ENCODE measurements at places on chromosomes 12 and 14.

- DNase-seq: no peak
Measured at GRCh38 chr12:40832668-40833067, 140.4 kb downstream of the CNTN1 start.

- DNase-seq: no peak
Measured at GRCh38 chr14:85529803-85530574, at the start of gene FLRT2. Gene FLRT2 (plus strand): TSS chr14:85530144. CDS start chr14:85621515, 91,371 bp downstream.

DNA sequence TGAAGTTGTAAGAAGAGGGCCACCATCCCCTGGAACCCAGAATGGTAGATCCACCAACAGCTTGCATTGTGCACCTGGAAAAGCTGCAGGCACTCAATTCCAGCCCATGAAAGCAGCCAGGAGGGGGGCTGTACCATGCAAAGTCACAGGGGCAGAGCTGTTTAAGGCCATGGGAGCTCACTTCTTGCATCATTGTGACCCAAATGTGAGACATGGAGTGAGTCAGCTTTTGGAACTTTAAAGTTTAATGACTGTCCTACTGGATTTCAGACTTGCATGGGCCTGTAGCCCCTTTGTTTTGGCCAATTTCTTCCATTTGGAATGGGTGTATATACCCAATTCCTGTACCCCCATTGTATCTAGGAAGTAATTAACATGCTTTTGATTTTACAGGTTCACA, 50.8 kb downstream of the SLC16A7 start:
- no peak for DNase-seq

DNA sequence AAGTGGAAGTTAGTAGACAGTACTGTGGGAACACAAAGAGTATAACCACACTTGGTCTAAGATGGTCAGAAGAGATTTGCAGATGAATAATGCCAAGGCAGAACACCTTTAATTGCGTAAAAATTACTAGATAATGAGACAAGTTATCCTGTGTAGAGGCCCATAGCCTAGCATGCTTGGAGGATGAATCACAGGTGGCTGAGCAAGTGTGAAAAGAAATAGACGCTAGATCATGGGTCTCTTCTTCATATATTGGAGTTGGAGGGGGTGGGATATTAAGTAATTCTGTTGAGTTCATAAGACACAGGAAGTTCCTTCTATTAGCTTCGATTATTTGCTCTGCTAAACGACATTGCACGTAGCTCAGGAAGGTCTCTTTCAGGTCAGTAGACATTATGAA, 454.3 kb upstream of the LMO3 start:
- no peak for DNase-seq

- DNase-seq: peak; percentile 24
Measured at GRCh38 chr12:6285063-6285477, 25.4 kb upstream of the PLEKHG6 start.

DNA sequence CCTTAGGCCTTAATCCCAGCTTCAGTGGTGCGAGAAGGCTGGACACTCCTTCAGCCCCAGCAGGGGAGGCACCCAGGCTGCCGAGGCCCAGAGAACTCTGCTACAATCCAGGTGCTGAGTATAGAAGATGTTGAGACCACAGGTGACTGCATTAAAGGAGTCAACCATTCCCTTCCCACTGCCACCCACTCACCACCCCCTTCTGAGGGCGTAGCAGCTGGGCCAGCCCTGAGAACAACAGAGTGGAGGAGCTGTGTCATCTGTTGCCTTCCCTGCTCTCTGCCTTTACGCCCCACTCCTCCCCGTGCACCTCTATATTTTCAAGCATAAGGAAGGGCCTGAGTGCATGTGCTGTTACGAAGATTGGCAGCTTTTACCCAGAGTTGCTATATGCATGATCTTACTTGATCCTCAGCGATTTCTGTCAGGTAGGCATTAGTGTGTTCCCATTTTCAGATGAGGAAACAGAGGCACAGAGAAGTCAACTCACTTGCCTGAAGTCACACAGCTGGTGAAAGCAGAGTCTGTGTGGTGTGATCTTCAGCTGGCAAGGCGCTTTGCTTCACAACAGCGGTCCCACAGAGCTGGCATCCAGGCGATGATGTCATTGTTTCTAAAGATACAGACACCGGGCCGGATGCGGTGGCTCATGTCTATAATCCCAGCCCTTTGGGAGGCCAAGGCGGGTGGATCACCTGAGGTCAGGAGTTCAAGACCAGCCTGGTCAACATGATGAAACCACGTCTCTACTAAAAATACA, 46.7 kb downstream of the RIN3 start:
- no peak for DNase-seq

DNA sequence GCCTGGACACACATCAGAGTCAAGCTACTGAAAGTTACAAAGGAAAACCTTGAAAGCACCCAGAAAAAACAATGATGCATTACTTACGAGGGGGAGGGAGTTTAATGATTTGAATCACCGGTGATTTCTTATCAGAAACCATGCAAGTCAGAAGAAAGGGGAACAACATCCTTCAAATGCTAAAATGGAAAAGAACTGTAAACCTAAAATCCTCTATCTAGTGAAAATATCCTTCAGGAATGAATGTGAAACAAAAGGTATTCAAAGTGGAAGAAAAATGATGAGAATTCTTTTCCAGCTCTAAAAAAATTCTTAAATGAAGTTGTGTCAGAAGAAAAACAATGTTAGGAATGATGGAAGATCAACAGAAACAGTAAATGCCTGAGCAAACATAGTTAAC, 16.8 kb downstream of the SCAF11 start:
- DNase-seq: no peak

DNA sequence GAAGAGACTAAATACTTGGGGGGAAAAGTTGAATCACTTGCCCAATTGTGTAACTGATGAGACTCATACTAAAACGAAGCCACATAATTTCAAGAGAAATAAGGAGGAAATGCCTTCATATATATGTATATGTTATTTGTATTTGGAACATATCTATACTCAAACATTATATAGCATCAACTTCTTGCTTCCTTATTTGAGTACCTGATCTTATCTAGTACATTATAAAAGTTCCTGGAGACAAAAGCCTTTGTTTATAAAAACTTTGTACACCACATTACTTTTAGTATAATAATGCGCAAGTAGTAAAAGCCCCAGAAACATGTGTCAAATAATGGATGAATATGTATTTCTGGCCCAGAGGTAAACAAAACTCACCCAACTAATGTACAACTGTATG, 92.0 kb downstream of the SLC2A13 start:
- DNase-seq: no peak

GRCh38 chr14:60722357-60723115, 1.6 kb downstream of the SIX4 start:
- DNase-seq: no peak

GRCh38 chr12:27779416-27779919, 565 bp upstream of the KLHL42 start:
- no peak for DNase-seq

GRCh38 chr12:93699271-93700145, 22.3 kb downstream of the CRADD start:
- no peak for DNase-seq

DNA sequence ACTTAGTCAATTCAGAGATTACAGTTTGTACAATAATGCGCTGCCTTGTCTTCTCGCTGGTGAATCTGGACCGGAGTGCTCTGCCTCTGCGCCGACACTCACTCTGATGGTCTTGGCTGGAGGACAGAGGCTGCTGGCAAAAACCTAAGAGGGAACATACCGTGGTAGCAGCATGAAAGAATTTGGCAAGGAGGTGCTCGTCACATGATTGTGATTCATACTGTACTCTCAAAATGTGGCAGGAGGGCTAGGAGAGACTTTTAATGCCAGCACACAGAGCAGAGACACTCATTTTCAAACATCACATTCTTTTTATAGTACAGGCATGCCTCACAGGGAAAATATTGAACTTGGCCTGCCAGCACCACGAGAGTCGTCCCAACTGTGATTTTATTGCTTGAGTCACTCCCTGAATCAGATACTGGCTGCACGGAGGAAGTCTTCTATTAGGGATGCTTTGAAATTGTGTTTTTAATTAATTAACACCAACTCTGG, 67.8 kb downstream of the HMGA2 start:
- no peak for DNase-seq

- DNase-seq: no peak
Measured at GRCh38 chr12:105507311-105508038, 177.0 kb downstream of the C12orf75 start.

DNA sequence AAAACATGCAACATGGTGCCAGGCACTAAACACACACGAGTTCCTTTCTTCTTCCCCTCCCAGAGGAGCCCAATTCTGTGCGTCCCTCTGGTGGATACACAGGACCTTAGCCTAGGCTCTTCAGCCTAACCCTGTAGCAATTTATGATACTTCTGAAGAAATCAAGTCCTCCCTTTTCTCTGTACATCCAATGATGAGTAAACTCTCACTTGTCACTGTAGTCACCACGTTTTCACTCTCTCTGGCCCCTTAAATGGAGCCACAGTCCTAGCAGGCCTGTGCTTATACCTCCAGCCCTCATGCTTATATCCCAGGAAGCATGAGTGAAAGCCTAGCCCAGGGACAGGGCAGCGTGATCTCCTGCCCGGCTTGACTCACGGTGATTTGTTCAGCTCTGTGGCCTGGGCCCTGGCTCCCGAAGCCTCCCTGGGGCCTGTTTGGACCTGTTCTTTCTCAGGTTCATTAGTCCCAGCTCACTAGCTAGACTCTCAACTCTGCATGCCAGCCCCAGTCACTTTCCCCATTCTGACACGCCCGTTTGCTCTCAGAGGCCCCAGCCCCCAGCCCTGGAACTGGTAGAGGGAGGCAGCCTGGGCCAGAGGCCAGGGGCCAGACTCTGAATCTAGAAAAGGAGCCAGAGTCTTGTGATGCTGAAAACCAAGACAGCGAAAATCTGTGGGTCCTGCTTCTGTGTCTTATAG, 24.1 kb upstream of the PLEKHG3 start:
- DNase-seq: peak; percentile 0

GRCh38 chr14:90572441-90573150, 175.8 kb downstream of the CALM1 start:
- no peak for DNase-seq

GRCh38 chr14:33150666-33151428, 212.2 kb downstream of the NPAS3 start:
- no peak for DNase-seq

DNA sequence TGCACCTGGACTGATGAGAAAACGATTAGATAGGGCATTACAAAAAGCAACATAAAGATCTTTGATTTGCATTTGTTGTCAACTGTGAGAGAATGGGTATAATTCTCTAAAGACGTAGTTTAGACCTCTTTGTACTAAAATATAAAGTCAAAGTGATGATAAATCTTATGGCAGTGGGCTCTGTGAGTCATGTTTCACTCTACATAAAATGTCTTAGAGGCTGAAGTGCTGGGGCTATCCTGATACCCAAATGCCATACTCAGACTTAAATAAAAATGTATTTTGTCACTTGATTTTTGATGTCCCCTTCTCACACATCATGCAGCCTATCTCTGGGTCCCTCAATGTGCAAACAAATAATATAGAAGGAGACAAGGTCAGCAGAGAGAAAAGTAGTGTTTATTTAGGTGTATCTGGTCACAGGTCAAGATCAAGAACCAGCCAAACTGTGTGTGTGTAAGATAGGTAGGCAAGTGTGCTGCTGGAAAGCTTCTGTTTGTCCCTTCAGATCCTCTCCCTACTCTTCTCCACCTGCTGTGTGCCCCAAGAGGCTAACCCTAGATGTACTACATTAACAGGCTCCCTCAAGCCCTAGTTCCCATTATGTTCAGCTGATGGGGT, 7.0 kb upstream of the NIN start:
- DNase-seq: no peak

GRCh38 chr12:131950182-131950913, 606 bp downstream of the EP400 start:
- no peak for DNase-seq

- no peak for DNase-seq
Measured at GRCh38 chr12:49643961-49644619, 20.7 kb downstream of the PRPF40B start.

GRCh38 chr14:72916174-72916573, 10.1 kb upstream of the DCAF4 start:
- DNase-seq: no peak

DNA sequence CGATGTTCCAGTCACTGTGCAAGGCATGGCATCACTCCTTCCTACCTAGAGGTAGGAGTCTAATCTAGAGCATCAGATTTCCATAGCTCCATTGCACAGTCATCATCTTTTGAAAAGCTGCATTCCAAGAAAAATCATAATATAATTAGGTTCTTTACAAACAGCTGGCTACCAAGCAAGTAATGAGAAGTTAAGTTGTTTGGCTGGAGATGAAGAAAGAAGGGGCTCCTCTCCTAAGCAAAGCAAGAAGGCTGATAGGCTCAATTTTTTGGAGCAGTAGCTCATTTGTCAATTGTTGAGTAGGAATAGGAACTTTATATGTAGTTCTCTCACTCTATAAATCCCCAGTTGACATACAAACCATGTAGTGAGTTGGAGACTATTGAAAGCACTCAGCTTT, 8.3 kb downstream of the FOXJ2 start:
- no peak for DNase-seq

GRCh38 chr12:12433203-12433731, 76.4 kb downstream of the BORCS5 start:
- DNase-seq: no peak

DNA sequence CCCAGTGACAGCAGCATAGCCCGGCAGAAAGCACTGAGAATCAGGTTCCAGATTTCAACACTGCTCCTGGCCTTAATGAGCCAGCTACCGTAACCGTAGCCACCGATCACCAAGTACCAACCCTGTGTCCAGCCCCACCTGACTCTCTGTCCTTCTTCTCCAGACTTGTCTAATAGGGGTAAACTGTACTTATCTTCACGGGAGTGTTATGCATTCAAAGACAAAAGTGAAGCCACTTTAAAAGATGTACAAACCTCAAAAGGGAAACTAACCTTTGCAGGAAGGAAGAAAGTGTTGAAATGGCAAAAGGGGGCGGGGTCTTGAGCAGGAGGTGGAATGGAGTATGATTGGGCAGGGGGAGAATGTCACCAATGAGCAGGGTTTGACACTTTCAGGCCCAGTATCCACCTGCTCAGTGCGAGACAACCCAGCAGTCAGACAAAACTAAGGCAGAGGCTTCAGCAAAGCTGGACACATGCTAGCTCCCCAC, 226.1 kb downstream of the CHST11 start:
- DNase-seq: no peak

GRCh38 chr12:42483521-42483790, 106.1 kb downstream of the PRICKLE1 start:
- no peak for DNase-seq

- DNase-seq: no peak
Measured at GRCh38 chr14:78448164-78449094, 278.3 kb downstream of the NRXN3 start.

GRCh38 chr12:89993632-89994031, 285.0 kb upstream of the ATP2B1 start:
- DNase-seq: no peak

- no peak for DNase-seq
Measured at GRCh38 chr12:11344500-11344899, 34.3 kb upstream of the PRB4 start.

DNA sequence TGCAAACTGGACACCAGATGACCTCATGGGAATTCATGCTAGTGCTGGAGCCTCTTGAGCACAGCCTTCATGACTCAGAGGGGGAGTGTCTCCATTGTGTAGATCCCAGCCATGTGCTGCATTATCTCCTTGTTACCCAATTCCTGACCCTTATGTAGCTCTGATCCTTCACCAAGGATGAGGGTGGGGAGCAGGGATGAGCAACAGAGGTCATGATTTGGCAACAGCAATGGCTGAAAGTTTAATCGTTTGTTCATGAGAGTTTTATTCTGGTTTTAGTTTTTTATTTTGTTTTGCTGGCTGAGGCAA, 9.5 kb upstream of the BDKRB1 start:
- no peak for DNase-seq
